ENCODE measurements at places on chromosomes 6 and 20.

GRCh38 chr20:64006902-64007301, 26.0 kb downstream of the PRPF6 start:
- no peak for DNase-seq

DNA sequence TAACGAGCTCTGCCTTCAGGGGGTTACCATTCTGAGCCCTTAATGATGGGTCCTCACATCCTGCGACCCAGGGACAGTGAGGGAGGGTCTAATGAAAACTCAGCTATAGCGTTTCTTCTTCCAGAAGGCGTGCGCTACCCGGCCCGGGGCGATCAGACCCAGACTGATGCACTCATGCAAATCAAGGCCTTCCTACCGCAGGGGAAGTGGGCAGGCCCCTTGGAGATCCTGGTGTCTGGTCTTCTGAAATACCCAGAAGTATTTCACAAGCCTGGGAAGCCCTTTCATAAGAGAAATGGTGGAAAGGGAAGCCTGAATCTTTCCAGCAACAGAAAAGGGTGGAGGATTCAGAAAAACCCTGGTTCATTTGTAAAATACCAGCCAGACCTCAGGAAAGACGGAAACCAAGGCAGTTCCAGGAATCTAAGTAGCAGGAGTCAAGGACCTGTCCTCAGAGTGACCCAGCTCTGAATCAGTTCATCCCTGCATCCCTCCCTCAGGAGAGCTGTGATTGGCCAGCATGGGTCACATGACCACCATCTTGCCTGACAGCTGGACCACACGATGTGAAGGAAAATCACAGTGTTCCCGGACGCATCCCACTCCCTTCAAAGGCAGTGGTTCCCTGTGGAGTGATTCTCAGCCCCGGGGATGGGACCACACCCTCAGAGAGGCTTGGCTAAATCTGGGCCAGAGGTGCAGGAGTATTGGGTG, 12.7 kb downstream of the BFSP1 start:
- DNase-seq, result peak; percentile 70

DNA sequence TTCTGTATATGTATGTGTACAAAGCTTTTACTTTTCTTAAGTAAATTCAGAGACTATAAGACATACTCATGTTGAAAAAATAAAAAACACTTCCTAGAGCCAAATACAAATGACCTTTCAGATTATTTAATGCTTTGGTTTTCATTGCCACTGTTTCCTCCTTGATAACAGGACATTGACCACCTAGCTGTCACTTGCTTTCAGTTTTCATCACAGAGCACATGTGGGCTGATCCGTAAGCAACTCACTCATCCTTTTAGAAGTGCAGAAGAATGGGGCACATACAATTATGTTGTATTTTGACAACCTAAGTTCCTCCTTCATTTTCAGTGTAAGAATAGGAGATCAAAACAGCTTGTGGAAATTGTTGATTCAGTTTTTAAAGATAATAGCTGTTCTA, 6.2 kb downstream of the ZBTB2 start:
- DNase-seq, result no peak

- DNase-seq, result no peak
Observed at GRCh38 chr6:149112976-149113375, 204.5 kb upstream of the TAB2 start.

DNA sequence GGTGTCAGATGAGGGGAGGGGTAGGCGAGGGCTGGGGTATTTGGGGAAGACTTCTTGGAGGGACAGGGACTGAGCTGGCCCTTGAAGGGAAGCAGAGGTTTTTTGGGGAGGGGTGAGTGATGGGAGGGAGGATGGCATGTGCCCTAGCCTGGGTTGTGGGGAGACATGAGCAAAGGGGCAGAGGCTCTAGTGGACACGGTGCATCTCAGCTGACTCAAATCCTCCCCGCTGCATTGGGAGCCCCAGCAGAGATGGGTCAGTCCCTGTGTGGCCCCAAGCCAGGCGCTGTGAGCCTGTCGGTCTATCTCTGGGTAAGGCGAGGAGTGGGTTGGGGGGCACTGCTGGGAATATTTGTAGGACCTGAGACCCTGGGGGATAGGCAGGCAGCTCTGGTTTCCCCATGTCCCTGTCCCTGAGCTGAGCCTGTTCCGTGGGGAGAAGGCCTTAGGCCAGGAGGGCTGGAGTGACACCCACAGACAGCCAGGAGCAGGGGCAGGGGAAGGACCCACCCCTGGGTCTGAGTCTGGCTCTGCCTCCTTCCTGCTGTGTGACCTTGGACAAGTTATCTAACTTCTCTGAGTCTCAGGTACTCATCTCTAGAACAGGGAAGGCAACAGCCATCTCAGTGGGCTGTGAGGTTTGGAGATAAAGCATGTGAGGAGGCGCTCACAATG, 36.0 kb downstream of the SPDEF start:
- no peak for DNase-seq

- DNase-seq, result no peak
Observed at GRCh38 chr6:137983269-137983668, 116.2 kb downstream of the TNFAIP3 start.
